Large intestine (tissue), 12 donors: ENCODE measurements at places on chromosomes 5 and 9.
A peak's percentile ranks its signal among the peaks of the same experiment; 100 is the strongest.

GRCh38 chr5:114243972-114244317 lies 117.9 kb upstream of the KCNN2 start:
- DNase-seq: no peak

GRCh38 chr9:96232539-96233241 lies 69.3 kb downstream of the HSD17B3 start:
- DNase-seq: no peak

GRCh38 chr9:126468141-126468825 lies 141.7 kb downstream of the MVB12B start:
- DNase-seq: no peak

- no peak for DNase-seq
These were observed 87.6 kb downstream of the ERP44 start for GRCh38 chr9:100011062-100011681.

DNA sequence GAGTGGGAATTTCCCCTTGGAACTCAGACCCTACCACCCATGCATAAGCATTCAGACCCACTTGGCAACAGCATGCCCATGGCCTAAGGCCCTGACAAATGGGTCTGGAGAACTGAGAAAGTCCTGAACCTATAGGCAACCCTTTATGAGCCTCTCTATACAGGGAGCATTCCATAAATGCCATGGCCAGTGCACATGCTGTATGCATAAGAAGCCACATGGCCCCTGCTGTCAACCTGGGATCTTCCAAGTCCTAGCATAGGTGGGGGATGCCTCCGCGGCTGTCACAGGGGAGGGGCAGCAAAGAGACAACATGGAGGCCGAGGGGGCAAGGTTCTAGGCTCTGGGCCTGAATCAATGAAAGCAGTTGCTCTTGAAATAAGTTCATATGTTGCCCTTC lies 8.2 kb upstream of the NIPAL4 start:
- DNase-seq: no peak

DNA sequence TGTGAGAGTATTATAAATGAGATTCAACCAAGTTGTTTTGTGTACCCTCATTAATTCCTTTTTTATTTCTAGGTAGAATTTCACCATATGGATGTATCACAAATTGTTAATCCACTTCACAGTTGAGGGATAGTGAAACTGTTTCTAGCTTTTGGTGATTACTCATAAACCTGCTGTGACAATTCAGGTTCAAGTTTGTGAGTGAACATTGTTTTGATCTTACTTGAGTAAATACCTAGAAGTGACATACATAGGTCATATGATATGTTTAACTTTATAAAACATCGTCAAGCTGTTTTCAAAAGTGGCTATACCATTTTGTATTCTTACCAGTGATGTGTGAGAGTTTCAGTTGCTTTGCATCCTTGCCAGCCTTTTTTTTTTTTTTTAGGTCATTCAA lies 112.9 kb downstream of the CAMK4 start:
- no peak for DNase-seq

- no peak for DNase-seq
These were observed 102.7 kb upstream of the CACNA1B start for GRCh38 chr9:137774775-137775386.

- DNase-seq: peak; percentile 63
These were observed 6.8 kb upstream of the C9orf152 start for GRCh38 chr9:110214586-110215355.

DNA sequence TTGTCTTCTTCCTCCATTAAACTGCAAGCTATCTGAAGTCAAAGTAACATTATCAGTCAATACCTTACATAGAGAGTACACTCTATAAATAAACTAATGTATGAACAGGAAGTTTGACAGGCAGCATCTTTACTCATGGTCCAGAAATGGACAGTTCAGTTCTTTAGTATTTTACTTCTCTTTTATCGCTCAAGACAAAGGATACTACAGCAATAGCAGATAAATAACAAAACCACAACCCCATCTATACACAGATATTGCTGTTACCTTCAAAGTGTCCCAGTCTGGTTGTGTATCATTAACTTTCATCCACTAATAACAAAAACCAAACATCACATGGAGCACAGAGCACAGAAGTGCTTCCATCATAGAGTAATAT lies 46.4 kb downstream of the SEMA5A start:
- no peak for DNase-seq

- DNase-seq: peak; percentile 7
These were observed 128.3 kb upstream of the CCNH start for GRCh38 chr5:87541033-87541432.

- DNase-seq: no peak
These were observed 7.2 kb downstream of the PPARGC1B start for GRCh38 chr5:149737355-149737754.

GRCh38 chr5:52886206-52886605 lies 98.5 kb downstream of the ITGA1 start:
- no peak for DNase-seq

DNA sequence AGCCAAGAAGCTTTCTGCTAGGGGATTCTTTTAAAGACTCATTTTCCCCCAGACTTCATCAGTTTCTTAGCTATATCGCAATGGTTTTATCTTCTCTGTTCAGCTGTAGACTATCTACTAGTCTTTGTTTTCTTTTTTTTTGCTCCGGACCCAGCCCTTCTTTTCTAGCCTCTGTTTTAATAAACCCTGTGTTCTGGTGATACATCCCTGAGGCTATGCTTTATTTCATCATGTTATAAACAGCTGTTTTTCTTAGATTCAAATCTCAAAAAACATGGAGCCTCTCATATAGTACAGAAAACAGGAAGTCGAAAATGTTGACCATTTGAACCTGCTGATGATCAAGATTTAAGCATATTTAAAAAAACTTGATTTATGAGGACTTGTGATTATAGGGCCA lies 37.8 kb downstream of the SCGB3A1 start:
- DNase-seq: no peak

GRCh38 chr9:37331871-37332270 lies 90.6 kb upstream of the GRHPR start:
- DNase-seq: no peak

DNA sequence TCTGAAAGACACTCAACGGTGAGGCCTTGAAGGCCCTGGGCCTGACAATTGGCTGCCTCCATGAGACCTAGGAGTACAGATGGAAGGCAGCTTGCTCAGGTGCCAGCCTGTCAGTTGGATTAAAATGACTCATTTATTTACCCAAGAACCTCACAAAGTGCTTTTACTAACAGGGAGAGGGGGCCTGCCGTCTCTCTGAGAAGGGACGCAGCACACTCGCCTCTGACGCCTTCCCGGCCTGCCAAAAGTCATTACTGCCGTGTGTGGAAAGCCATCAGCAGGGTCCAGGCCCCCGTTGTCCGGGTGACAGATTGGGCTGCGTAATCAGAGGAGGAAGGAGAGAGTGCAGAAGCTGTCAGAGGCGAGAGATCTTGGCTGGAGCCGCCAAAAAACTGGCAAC lies 32.4 kb downstream of the DDX31 start:
- DNase-seq: peak; percentile 7

DNA sequence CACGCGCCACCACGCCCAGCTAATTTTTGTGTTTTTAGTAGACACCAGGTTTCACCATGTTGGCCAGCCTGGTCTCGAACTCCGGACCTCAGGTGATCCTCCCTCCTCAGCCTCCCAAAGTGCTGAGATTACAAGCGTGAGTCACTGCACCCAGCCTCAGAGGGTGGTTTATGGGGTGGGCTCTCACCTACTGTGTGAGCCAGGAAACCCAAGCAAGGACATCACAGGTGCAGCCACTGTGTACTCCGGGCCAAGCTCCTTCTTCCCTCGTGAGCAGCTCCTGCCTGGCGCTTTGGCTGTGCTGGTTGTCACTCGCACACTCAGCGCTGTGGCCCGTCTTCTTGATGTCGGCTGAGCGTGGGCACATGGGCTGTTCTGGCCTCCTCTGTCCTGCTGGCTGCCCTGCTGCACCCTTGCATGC lies 70.1 kb downstream of the WNK2 start:
- DNase-seq: no peak

GRCh38 chr5:61768692-61769281 lies 436.7 kb downstream of the ZSWIM6 start:
- peak; percentile 55 for DNase-seq

GRCh38 chr9:101235105-101235866 lies 149.5 kb downstream of the BAAT start:
- no peak for DNase-seq

GRCh38 chr5:35853631-35854030 lies 3.1 kb upstream of the IL7R start:
- no peak for DNase-seq

DNA sequence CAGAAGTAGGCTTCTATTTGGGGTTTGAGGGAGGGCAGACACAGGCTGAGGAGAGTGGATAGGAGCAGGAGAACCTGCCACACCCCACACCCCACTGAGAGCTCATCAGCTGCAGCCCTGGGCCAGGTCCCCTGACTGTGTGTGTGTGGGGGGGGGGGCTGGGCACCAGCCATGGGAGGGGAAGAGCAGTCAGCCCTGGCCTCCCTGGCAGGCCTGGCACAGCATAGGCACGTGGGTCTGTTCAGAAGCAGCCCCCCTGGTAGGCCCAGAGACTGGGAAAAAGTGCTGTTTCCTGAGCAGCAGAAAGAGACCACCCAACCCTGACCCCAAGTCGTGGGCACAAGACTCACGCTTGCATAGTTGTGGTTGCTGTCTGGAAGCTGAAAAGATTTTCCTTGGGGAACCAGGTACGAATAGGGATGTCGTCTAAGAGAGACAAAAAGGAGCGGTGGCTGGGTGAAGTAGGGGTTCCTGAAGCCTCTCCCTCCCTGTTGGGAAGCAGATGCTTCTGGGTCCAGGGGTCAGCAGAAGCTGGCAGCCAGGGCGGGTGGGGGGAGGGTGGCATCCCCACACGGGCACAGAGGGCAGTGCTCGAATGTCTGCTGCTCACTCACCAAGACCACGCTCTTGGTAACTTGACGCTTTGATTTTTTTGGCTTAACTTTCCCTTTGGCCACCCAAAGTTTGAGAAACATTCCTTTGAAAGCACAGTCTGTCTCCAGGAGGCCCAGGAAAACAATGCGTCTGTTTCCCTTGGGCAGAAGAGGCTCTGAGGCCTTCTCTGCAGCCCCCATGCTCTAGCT lies 2.9 kb downstream of the NSMF start:
- DNase-seq: no peak

GRCh38 chr5:141605523-141606277 lies 13.1 kb downstream of the DIAPH1 start:
- DNase-seq: no peak

DNA sequence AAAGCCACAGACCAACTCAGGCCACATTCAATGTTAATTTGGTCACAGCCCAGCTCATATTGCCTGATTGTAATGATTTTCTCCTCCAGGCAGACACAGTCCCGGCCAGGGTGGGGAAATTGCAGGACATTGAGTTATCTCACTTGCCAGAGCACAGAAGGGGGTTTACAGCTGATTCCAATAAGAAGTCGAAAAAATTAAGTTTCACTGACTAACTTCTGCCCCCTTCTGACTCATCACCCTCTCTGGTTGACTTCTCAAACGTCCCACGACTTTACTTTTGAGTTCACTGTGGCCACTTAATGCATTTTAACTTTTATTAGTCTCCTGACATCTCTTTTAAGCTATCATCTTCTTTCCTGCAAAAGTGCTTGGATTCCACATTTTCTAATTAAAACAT lies 321.4 kb upstream of the WWC1 start:
- DNase-seq: no peak

GRCh38 chr9:8205576-8205975 lies 406.0 kb upstream of the DMAC1 start:
- no peak for DNase-seq

DNA sequence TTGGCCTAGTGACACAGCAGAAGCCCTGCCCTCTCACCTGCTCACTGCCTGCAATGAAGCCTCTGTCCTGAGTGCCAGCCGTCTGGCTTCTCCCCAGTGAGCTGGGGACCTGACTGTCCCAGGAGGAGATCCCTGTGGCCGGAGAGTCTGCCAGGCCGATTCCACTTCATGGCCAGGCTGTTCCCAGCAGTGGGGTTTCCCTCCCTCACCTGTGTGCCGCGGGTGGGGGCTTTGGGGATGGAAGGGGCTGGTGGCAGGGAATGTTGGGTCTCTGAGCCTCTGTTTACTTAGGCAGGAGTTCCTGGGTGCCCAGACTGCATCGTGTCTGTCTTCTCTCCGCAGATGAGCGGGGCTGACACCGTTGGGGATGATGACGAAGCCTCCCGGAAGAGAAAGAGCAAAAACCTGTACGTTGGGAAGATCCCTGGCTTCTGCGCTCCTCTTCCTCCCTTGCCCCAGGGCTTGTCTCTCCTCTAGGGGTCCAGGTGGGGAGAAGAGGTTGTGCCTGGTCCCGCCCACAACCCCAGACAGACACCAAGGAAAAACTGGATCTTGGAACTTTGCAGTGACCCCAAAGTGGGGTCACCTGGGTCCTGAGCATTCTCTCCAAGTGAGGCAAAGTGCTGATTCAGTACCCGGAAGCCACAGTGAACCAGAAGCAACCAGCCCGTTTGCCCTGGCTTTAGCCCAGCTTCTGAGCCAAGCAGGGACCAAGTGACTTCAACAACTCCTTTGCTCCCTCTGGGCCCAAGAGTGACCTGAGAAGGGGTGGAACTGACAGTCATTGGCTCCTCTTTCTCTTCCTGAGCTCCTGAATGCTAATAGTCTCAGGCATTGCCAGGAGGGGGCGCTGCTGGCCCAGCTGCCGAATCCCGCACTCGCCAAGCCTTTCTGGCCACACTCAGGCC lies 127.7 kb downstream of the RGS3 start:
- DNase-seq: peak; percentile 63

GRCh38 chr5:160266752-160267345 lies 37.5 kb downstream of the FABP6 start:
- peak; percentile 47 for DNase-seq

DNA sequence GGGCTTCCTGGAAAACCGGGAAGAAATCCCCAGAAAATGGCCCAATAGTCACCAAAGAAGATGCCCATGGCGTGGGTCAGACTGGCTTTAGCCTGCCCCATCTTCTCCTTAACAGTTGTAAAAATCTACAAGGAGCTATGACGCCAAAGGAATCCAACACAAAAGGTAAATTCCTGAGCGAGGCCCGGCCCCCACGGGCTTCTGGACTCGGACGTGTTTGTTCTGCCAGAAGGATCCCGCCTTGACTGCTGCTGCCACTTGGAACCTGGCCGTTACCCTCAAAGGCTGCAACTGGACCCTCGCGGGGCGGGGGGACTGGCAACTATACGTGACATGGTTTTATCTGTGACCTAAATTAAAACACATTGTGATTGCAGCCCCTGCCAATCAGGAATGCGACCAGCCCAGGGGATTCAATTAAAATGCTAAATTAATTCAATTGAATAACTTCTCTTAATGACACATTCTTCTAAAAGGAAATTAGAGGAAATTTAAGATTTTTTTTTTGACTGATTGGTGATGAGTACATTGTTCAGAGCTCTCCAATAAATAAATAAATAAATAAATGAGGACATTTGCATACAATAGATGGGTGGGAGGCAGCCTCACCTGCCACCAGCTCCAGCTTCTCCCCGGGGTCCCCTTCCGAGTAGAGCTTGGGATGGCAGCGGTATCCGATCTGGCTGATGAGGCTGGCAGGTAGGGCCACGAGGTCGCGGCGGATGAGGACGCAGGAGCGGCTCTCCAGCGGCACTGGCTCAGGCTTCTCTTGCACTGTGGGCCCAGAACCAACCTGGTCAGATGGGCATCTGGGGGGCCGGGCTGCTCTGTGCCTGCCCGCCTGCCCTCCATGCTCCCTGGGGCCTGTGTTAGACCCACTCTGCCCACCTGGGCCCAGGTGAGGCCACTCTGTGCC lies 54.7 kb upstream of the UBAC1 start:
- DNase-seq: no peak

- peak; percentile 72 for DNase-seq
These were observed 16.5 kb downstream of the GRXCR2 start for GRCh38 chr5:145856285-145856818.
